GF-D8 (cell line): ENCODE measurements at places on chromosomes 6 and 20.

GRCh38 chr6:17653198-17653882 is 53.2 kb downstream of the FAM8A1 start:
- no peak for DNase-seq

DNA sequence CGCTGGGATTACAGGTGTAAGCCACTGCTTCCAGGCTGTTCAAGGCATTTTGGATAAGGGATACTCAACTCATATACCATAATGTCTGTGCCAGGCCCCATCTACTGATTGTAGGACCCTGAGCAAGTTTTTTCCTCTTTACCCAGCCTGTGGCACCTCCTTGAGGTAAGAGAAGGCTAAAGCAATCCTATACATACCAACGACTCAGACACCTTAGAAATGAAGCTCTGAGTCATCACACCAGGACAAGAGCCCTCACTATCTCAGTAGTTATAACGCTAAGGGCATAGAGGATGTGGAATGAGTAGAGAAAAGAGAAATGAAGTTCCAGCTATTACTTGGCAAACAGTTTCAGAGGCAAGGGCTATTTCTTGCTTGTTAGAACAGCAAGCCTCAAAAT is 16.9 kb downstream of the NDRG3 start:
- no peak for DNase-seq

DNA sequence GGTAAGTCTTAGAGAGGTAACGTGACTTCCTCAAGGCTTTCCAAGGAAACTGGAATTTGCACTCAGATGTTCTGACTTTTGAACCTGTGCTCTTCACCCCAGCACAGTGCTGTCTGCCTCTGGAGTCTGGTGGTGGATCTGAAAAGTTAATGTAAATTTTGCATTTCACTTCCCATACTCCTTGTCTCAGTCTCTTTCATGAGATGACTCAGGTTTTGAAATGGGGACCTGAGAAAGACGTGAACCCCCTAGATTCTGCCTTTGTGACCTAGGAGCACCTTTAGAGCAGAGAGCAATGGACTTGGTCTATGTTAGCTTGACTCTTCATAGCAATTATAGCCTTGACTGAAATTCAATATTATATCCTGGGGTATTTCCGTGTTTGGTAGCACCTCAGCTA is 223.0 kb downstream of the QKI start:
- no peak for DNase-seq

DNA sequence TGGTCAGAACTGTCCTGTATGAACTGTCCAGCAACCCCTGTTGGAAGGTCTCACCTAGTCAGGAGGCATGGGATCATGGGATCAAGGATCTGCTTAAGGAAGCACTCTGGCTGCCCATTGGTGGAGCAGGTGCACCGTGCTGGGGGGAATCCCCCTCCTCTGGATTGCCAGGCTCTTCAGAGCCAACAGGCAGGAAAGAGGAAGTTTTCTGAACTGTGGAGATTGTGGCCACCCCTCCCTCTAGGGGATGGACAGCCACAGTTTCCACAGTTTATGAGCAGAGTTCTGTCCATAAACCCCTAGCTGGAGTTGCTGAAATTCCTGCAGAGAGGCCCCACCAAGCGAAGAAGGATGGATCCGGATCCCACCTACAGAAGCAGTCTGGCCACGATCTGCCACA is 13.0 kb upstream of the HLA-DQB1 start:
- DNase-seq = no peak

DNA sequence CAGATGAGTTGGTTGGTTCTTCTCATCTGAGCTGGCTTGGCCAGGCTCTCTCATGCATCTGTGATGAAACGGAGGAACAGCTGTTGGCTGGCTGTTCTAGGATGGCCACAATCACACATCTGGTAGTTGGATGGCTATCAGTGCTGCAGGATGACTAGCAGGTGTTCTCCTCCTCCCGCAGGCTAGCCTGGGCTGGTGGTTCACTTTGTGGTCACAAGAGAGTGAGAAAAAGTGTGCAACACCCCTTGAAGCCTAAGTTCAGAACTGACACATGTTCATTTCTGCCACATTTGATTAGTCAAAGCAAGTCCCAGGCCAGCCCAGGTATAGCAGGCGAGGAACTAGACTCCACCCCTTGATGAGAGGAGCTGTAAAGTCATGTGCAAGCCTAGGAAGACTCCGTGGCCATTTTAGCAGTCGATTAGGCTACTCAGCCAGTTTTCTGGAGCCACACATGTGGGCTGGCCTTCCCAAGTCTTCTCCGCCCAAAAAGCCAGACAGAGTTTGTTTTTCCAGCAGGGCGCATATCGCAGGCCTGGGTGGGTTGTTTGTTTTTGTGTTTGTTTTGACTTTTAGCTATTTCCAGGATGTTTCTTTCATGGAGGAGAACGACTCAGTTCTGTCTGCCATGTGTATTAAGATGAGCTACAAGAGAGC is 120.8 kb downstream of the ISM1 start:
- DNase-seq = no peak

DNA sequence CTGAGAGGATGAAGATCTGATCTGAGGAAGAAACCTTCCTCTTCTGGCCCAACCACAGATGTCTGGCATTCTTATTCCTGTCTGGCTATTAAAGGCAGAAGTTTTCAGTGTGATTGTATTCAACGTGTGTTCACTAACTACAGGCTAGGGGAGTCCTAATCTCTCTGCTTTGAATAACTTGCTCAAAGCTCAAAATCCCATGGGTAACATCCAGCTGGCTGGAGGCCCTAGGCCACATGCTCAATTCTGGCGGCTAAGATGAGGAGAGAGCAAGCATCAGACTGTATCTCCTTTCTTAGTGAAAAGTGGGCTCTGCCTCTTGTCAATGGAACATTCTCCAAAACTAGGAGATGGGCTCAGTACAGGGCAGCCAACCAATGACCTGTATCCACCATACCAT is 478.0 kb downstream of the KIF16B start:
- no peak for DNase-seq

DNA sequence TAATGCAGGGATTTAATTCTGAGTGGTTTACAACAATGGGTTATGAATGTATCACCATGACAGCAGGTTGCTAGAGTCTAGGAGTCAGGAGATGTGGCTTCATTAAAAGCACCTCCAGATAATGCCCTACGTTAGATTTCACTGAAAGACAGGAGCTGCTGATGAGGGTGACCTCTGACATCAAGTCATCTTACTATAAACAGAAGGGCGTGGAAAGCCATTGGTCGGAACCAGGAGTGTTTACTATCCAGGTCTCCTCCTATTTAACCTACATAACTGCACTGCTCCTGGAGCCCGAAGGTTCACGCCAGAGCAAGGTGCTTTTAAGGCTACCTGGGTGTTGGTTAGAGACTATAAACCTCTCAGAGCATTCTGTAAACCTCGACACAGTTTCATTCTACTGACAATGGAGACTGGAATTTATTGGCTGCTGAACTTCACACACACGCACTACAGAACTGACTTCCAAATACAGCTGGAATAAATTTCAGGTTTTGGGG is 128.7 kb downstream of the EYA4 start:
- no peak for DNase-seq

GRCh38 chr6:111559188-111560097 is 46.2 kb downstream of the TRAF3IP2 start:
- no peak for DNase-seq

GRCh38 chr6:49632727-49633126 is 3.9 kb downstream of the RHAG start:
- DNase-seq = no peak

- DNase-seq = no peak
Observed at GRCh38 chr6:109671733-109672132, 19.3 kb downstream of the AK9 start.

DNA sequence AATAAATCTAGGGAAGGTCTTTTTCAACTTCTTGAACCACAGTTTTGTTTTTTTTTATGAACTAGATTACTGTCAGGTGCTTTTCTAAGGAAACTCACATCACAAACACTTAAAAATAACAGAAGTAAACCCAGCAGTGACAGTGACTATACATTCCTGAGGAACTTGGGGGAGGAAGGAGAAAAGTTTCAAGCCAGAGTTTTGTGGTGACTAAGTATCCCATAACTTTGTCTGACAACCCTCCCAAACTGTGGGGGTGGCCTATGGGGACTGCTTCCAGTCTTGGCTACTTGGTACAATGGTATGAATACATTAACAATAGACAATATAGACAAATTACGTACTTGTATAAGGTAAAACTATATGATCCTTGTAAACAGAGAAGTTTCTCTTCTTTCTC is 202.5 kb upstream of the MAN1A1 start:
- no peak for DNase-seq

- DNase-seq = peak; percentile 56
Observed at GRCh38 chr6:40912158-40912946, 126.7 kb downstream of the UNC5CL start.

DNA sequence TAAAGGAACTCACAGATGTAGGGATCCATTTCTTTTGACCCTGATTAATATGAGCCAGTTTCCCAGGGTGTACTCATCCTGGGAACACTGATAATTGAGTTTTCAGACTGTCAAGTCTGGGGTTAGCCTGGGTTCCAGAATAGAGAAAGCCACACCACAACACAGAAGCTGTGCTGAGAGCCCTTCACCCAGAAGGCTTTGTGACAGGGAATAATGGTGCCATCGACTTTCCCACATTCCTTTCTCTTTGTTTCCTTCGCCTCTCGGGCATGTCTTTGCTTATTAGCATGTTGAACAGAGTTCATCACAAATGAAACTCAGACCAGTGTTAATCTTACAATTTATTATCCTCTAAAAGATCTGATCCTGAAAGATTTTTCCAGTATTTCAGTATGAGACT is 95.0 kb downstream of the TCP11 start:
- DNase-seq = no peak

- DNase-seq = peak; percentile 36
Observed at GRCh38 chr6:114987281-114987680, 644.5 kb upstream of the HS3ST5 start.

GRCh38 chr6:16243055-16243454 is 4.7 kb downstream of the GMPR start:
- DNase-seq = no peak

DNA sequence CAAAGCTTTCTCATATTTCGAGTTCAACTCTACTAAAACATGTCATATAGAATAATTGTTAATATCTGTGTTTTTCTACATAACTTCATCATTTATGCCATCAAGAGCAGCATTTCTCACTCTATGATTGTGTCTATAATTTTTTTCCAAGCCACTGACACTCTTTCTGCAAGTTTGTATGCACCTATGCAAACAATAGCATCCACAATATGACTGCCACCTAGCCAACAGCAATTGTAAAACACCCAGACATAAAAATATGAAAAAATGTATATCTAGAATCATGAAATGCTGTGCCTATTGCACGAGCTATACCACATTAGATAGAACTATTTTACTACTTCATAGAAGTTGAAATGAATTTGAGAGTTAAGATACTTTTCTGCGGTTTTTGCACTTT is 286.5 kb upstream of the MARCKS start:
- DNase-seq = no peak

- no peak for DNase-seq
Observed at GRCh38 chr6:150931405-150931804, 65.9 kb downstream of the MTHFD1L start.

GRCh38 chr6:88165844-88166492 is at the start of gene CNR1:
Gene CNR1 (minus strand): TSS chr6:88166347. CDS start chr6:88145274, 21,073 bp downstream.
- DNase-seq = no peak

GRCh38 chr6:151372164-151372563 is 19.2 kb downstream of the ZBTB2 start:
- DNase-seq = no peak

DNA sequence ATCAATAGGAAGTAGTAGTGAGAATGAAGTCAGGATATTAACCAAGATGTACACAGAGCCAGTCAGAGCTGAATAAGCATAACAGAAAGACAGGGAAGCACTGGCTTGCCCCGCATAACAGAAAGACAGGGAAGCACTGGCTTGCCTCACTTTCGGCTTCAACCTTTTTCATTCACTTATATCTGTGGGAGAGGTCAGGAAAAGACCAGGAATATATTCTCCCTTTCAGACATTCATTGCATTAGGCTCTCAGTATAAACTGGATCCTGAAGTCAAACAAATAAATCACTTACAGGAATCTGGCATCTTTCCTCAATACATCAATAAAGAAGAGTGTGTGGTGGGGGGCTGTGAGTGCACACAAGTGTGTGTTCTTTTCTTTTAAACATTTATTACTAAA is 437.6 kb downstream of the C6orf118 start:
- DNase-seq = no peak

DNA sequence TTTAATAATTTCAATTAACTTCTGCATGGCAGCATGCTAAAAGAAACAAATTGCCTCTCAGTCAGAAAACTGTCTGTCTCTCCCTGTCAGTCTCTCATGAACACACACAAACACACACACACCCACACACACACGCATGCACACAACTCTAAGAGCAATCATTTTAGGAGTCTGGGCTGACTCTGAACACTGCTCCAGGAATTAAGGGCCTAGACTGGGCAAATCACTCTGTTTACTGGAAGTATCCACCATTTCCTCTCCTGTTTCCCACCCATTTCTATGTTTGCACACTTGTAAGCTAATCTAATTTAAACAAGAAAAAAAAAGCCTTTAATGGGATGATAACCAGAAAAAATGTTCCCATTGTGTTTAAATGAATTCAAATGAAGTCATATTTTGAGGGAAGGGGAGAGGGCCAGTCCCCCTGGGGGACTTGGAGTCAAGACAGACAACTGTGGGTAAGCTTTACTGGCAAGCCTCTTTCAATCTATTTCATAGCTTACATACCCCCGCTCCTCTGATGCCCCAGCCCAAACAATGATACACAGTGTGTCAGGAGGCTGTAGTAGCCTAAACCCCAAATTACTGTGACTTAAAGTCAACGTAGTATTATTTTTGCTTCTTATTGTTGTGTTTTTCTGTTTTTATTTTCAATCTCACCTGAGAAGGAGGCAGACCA is 447.8 kb upstream of the FLRT3 start:
- DNase-seq = no peak

DNA sequence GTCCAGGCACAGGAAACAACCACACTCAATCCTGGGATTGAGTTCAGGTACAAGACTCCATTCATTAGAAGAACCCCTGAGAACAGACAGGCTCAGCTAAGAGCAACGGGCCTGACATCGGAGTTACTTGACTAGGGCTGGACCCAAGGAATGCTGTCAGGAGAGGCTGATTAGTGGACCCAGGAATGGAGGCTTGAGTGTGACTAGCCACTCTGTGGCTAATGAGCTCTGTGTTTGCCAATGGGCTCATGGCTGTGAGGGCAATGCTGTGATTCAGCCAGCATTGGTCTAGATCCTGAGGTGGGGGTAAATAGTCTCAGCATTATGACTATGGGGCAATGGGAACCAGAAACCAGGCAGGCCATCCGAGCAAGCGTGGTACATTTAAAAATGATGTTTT is 71.8 kb downstream of the RIOK1 start:
- DNase-seq = no peak

DNA sequence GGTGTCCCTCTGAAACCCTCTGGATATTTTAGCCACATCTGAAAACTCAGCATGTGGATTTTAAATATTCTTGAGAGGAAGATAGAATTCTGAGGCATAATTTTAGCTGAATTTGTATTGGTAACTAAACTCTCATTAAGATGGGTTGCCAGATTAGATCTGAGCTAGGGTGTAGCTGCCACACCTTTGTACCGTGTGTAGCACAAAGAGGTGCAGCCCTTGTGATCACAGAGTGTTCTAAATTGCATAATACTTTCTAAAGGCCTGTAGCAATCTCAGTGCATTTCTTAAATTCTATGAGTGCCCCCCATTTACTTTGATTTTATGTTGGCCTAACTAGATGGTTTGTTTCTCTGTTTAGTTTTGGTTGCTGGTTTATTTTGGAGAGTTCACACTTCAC is 53.0 kb downstream of the FLRT3 start:
- no peak for DNase-seq

- no peak for DNase-seq
Observed at GRCh38 chr6:35036059-35036827, 104.9 kb downstream of the TCP11 start.
